ENCODE measurements at places on chromosomes 6 and 20.
A peak's percentile ranks its signal among the peaks of the same experiment; 100 is the strongest.

GRCh38 chr6:13908955-13909381, 15.8 kb upstream of the RNF182 start:
- DNase-seq = peak; percentile 54

DNA sequence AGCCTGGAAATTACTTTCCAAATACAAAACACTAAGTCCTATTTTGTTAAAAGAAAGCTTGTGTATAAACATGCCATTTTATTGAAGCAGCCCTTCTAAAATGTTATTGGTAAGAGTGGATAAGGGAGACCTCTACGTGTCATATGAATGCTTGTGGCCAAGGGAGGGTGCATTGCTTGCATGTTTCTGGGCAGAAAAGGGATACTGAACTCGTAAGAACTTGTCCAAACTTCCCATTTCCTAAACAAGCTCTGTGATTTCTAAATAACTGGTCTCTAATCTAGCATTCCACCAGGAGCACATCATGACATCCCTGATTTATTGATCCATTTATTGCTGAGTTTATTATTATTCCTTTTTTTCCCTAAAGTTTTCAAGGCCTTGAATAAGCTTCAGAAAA, 474.1 kb downstream of the CD109 start:
- no peak for DNase-seq

GRCh38 chr6:31287619-31288018, 15.7 kb upstream of the HLA-C start:
- no peak for DNase-seq

DNA sequence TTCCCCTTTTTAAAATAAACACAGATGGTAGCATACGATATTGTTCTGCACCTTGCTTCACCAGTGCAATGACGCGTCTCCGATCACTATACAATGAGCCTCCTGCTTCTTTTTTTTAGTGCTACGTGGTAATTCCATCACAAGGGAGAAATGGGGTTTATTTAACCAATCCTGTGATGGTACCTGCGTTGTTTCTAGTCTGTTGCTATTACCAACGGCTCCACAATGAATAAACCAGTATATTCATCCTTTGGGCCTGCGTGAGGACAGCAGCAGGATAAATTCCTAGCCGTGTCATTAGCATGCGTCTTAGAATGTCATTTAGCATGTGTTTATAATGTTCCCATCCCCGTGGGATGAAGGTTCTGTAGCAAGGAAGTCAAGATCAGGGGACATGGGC, 42.9 kb downstream of the GNAS-AS1 start:
- DNase-seq = no peak

DNA sequence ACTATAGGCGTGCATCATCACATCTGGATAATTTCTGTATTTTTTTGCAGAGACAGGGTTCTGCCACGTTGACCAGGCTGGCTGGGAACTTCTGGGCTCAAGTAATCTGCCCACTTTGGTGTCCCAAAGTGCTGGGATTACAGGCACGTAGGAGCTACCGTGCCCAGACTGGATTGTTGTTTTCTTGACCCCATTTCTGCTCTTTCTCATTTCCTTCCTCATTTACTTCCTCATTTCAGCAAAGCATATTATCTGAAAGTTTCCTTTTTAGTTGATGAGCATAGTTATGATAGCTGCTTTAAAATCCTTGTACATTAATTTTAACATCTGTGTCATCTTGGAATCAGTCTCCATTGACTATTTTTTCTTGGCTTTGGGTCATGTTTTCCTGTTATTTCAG, 301.0 kb upstream of the RUNX2 start:
- no peak for DNase-seq

DNA sequence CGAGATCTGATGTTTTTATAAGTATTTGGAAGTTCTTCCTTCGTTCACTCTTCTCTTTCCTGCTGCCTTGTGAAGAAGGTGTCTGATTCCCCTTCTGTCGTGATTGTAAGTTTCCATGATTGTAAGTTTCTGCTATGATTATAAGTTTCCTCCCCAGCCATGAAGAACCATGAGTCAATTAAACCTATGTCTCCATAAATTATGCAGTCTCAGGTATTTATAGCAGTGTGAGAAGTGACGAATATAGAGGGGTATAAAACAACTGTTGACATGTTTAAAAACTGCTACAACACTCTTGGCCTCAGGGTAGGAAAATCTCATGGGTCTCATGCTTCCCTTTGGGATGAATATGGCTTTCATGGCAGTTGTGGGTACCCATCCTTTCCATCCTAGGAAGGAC, 5.8 kb upstream of the WFDC2 start:
- no peak for DNase-seq

DNA sequence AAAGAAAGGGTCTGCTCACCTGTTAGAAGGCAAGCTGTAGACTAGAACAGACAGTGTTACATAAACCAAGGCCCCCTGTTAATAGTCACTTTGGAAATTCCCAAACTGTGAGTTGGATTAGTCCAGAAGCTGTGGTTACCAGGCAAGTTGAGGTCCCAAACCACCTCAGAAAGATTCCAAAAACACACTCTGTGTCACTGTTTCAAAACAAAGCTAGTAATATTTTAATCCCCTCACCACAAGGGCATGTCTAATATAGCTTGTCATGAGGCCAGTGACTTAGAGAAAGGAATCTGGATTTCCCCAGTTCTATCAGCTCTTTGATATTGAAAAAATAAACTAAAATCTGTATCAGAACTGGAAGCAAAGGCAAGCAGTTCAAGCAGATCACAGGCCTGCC, 244.6 kb downstream of the HAO1 start:
- no peak for DNase-seq

DNA sequence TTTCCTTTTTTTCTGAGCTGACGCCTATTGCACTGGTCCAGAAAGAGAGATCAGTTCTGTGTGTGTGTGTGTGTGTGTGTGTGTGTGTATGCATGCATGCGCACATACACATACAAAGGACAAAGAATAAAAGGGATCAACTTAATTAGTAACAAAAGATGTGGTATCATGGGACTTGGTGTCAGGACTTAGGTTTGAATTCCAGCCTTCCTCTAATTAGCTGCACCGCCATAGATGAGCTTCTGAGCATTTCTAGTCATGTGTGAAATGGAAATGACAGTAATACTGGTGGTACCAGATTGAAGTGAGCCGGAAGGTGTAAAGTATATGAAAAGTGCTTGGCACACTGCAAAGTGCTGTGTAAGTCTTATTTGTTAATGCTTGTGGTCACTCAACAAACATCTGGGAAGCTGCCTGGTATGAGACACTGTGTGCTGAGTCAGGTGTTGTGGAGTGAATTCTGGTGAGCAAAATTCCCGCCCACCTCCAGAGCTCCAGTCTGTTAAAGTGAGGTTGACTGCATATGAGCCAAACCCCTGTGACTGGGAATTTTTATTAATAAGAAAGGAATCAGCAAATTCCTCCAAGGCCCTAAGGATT, 12.4 kb downstream of the DAAM2 start:
- DNase-seq = no peak

DNA sequence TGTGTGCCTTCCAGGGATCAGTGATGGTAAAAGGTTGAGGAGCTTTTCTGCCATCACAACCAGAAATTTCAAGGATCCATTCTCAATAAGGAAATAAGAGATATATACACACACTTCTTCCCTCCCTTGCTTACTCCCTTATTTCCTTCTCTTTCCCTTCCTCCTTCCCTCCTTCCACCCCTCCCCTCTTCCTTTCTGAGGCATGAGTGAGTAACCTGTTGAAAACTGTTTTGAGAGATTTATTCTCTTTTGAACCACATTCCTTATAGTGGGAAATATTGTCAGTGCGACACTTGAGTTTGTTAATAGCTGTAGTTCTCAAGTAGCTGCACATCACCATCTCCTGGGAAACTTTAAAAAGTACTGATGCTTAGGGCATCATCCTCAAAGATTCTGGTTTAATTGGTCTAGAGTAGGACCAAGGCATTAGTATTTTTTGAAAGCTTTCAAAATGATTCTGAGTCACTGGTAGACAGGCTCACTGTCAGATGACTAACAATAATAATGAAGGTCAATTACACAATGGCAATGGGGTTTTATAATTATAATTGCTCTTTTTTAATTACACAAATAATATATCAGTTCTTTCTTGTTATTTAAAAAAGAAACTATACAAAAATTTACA, 109.9 kb downstream of the POPDC3 start:
- DNase-seq = no peak

DNA sequence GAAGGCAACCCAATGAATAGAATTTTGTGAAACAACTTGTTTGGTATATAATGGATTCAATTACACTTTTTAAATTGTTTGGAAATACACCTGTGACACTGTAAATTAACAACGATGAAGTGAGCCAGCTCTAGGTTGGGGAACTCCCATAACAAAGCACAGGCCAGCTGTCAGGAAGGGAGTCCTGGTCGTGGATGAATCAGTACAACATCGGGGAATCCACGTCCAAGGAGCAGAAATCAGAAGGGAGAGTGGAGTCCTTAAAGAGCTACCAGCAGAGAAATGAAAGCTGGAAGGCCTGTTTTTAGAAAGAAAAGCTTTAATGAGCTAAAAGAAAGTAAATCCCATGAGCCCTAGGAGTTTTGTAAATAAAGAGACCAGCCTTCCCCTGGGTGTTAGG, 223.1 kb upstream of the SLC35B3 start:
- no peak for DNase-seq

- DNase-seq = no peak
Observed at GRCh38 chr20:9532069-9532838, 17.9 kb downstream of the LAMP5 start.

GRCh38 chr6:6714118-6714897, 125.8 kb downstream of the LY86 start:
- no peak for DNase-seq

- DNase-seq = no peak
Observed at GRCh38 chr6:104952911-104953399, 4.0 kb upstream of the LIN28B start.

GRCh38 chr20:44395461-44396340, 40.2 kb downstream of the HNF4A start:
- no peak for DNase-seq

GRCh38 chr6:163994566-163994965, 580.0 kb downstream of the QKI start:
- no peak for DNase-seq

- no peak for DNase-seq
Observed at GRCh38 chr20:542777-543368, 717 bp downstream of the CSNK2A1 start.

DNA sequence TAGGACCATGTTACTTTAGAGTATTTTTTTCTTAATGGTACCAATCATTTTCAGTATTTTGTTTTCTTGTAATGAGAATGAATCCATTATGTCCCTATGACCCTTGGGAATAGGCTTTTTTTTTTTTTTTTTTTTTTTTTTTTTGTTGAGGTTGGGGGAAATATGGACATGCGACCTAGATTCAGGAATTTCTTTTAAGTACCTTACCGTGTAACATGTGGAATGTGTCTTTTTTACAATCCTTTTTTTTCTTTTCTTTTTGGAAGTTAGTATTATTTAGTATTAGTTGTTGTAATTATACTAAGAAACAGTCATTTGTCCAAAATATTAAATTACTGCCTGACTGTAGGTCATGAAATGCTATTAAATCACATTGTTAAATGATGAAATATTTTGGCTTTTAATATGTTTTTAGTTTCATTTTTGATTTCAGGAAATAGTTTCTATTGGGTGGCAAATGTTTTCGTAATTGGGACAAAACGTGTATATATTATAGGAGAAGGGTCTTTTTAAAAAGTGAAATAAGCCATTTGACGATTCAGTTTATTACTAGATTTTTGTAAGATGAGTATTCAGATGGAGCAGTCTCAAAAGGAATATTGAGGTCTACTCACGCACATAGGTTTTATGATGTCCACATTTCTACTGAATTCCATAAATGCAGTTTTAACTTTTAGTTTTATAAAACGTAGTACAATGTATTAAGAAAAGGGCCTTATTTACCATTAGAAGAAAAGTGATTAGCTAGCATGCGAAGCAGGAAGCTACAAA, 4.9 kb downstream of the ARID1B start:
- no peak for DNase-seq

GRCh38 chr6:83431545-83432155, 799 bp upstream of the ME1 start:
- DNase-seq = no peak

GRCh38 chr6:40755046-40755681, 168.0 kb upstream of the LRFN2 start:
- DNase-seq = no peak

DNA sequence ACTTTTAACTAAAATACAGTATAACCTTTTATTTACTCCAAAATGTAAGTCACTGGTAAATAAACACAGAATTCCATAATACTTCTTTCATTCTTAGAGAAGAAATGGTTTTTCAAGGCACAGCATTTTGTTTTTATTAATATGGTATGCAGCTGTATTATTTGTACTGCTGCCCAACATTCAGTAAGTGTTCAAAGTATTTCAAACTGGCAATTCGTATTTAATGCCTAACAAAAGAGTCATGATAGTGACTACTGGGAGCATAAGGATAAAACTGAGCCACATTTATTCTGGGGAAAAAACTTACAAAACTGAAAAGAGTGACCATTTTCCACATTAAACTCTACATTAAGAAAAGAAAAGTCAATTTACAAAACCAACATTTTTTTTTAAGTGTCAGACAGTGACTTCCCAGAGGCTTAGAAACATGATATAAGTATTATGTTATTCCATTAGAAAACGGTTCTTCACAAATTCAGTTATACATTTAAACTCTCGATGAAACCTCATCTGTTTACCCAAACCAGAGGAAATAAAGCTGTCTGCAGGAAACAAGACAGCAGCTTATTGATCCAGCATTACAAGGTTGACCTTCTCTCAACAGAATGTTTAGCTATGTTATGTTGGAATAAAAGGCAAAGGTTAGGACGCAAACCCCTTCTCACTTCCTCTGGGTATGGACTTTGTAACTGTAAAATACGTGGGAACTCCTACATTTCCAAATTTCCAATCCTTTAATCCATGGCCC, 24.3 kb downstream of the EPB41L2 start:
- no peak for DNase-seq

- no peak for DNase-seq
Observed at GRCh38 chr6:40972814-40973213, 66.2 kb downstream of the UNC5CL start.

- no peak for DNase-seq
Observed at GRCh38 chr20:17594443-17594842, 24.6 kb downstream of the DSTN start.

GRCh38 chr20:62984666-62985443, 21.9 kb downstream of the BHLHE23 start:
- DNase-seq = no peak

- no peak for DNase-seq
Observed at GRCh38 chr6:52190409-52190808, 4.2 kb downstream of the IL17A start.

DNA sequence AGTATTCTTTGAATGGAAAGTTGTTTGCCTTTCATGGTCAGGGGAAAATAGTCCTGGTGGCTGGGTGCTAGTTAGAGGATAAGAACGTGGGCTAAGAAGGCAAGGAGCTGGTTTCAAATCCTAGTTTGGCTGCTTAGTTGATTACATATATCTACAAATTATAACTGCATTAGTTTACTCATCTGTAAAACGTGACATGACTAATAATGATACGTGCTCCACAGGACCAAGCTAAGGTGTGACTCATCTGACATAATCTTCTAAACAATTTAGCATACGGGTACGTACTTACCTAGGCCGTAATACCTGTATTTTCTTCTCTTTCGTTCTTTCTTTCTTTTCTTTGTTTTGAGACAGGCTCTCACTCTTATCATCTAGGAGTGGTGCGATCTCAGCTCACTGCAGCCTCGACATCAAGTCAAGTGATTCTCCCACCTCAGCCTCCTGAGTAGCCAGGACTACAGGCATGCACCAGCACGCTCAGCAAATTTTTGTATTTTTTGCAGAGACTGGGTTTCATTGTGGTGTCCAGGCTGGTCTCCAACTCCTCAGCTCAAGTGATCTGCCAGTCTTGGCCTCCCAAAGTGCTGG, 1274.2 kb upstream of the GJE1 start:
- DNase-seq = no peak
